Stimulated activated CD4-positive, alpha-beta T cell treated with anti-CD3 and anti-CD28 coated beads, Interleukin-15, amount 100 ng/mL, for 24 hours (primary cell): ENCODE measurements at places on chromosomes 16 and 17.

- DNase-seq: no peak
Observed at GRCh38 chr17:81071761-81072741, 37.1 kb downstream of the BAIAP2 start.

GRCh38 chr16:82177555-82177954 lies 7.5 kb upstream of the MPHOSPH6 start:
- no peak for DNase-seq

DNA sequence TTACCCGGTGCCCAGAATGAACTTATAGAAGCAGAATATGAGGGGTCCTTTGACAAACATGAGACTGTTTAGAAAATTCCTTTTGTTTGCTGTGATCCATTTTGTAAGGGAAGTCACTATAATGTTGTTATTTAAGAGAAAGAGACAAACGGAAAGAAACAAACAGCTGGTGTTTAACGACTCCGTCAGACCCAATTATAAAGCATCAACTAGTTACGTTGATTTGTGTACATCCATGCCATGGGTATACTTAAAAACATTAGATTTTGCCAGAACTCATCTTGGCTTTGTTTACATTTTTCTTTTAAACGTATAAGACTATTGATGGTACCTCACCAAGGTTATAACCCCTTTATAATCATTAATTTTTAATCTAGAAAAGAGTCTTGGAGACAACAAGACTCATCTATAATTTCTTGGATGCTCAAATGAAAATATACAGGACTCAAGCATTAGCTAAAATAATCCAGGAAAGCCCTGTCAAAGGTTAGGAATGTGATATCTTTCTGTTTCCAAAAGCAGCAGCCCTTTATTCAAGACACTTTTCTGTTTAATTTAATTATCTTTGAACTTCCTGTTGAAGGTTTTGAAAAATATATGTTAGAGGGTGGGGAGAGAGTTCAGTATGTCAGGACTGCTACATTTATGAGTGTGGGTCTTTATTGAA lies 331.7 kb downstream of the WWOX start:
- no peak for DNase-seq

DNA sequence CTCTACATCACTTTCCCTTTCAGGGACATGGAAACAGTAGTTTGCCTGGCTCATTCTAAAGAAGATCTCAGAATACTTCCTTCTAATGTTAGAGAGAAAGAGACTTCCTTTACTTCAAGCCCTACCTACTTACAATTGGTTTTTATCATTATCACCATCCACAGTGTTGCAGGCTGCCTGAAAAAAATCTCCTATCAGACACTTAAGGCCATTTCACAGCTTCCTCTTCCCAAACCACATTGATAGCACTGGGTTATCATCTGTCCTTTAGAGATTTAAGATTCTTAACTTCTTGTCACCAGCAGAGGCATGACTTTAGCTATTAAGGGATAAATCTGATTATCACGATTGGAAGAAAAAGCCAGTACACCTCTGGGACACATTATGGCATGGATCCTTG lies 178.5 kb upstream of the TBX2 start:
- no peak for DNase-seq

- DNase-seq: no peak
Observed at GRCh38 chr17:45184144-45184543, 22.5 kb downstream of the HEXIM2 start.

GRCh38 chr17:81837641-81838040 lies 2.8 kb upstream of the PPP1R27 start:
- DNase-seq: no peak

- no peak for DNase-seq
Observed at GRCh38 chr16:67364600-67365235, 28.6 kb downstream of the TPPP3 start.

DNA sequence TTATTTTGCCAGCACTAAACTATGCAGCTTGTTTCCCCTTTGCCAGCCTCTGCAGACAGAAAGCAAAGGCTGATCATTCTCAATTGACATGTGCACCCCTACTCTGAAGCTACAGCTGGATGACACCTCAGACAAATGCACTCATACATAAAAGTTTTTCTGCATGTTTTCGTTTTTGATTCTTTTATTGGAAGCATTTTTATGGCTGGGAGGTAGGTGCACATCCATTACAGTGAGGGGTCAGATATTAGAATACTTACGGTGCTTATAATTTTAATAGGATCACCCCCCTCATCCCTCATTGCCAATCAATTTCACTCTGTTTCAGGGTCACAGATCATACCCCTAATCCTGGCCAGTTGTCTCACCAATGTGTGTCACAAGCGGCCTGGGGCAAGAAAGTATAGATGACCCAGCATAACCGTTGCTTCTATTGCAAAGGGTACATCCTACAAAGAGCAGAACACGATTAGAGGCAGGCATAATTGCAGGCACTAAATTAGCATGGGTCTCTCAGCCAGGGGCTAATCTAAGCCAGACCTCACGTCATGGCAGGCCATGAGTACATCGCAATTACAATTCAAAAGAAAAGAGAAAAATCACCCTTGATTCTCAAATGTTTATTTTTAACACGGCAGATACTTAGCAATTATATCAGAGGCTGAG lies 89.5 kb upstream of the SOX9 start:
- no peak for DNase-seq
